HuH-7 (cell line): ENCODE measurements at places on chromosomes 13 and 19.

GRCh38 chr19:932648-933552 is 7.1 kb downstream of the ARID3A start:
- DNase-seq: no peak

DNA sequence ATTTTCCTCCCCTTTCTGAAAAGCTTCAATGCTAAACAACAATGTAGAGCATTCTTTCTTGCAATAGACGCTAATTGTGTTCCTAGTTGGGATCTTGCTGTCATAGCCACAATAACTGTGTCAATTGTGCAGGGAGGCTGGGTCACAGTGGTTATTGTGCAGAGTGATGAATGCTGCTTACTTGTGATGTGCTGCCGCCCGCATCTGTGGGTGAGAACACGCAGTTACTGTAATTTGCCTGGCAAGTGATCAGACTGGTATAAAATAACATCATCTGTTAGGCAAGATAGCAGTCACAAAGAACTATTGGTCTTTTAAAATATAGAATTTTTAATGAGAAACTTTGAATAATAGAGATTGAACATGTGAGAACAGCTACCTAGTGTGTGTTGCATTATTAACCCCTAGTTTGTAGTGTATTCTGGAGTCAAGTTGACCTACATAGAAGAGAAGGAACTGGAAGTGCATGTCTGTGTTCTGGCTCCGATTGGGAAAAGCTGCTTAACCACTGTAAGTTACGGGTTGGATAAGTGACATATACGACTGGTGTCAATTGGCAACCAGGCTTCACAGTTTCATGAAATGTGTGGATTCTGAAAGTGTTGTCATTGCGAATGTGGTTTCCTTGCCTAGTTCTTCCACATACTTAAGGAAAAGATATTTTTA is 43.6 kb downstream of the SLAIN1 start:
- no peak for DNase-seq

DNA sequence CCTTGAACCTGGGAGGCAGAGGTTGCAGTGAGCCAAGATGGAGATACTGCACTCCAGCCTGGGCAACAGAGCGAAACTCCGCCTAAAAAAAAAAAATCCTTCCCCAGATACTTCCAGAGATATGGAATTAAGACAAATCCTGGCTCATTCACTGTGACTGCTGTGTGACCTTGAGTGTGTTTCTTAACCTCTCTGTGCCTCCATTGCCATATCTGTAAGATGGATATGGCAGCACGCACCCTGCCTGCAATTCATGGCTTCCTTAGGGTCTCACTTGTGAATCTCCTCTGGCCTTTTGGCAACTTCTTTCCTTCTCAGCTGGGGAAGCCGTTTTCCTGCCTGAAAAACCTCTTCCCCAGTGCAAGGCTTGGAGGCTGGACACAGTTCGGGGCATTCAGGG is 33.8 kb upstream of the ONECUT3 start:
- no peak for DNase-seq

GRCh38 chr19:2235381-2236063 is 607 bp downstream of the PLEKHJ1 start:
- peak; percentile 40 for DNase-seq

- no peak for DNase-seq
Observed at GRCh38 chr13:109724603-109725002, 61.8 kb downstream of the IRS2 start.

- no peak for DNase-seq
Observed at GRCh38 chr13:63843766-63844699, 2428.4 kb upstream of the PCDH20 start.

GRCh38 chr13:30752201-30752797 is 17.0 kb downstream of the ALOX5AP start:
- DNase-seq: no peak

- peak; percentile 11 for DNase-seq
Observed at GRCh38 chr13:49444524-49445395, 686 bp downstream of the SETDB2 start.

- DNase-seq: no peak
Observed at GRCh38 chr13:20779405-20779804, 5.6 kb upstream of the EEF1AKMT1 start.

GRCh38 chr13:66461021-66461420 is 769.1 kb downstream of the PCDH9 start:
- no peak for DNase-seq

DNA sequence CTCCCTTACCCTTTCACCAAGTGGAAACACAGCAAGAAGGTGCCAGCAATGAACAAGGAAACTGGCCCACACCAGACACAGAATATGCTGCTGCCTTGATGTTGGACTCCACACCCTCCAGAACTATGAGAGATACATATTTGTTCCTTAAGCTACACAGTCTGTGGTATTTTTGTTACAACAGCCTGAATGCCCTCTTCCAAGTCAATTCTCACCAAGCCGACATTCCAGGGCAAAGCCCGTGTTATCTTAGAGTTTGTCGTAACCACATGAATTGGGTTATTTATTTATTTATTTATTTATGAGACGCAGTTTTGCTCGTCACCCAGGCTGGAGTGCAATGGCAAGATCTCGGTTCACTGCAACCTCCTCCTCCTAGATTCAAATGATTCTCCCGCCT is 14.9 kb downstream of the FGF21 start:
- DNase-seq: no peak

GRCh38 chr19:4077800-4078684 is 11.3 kb upstream of the ZBTB7A start:
- DNase-seq: no peak

DNA sequence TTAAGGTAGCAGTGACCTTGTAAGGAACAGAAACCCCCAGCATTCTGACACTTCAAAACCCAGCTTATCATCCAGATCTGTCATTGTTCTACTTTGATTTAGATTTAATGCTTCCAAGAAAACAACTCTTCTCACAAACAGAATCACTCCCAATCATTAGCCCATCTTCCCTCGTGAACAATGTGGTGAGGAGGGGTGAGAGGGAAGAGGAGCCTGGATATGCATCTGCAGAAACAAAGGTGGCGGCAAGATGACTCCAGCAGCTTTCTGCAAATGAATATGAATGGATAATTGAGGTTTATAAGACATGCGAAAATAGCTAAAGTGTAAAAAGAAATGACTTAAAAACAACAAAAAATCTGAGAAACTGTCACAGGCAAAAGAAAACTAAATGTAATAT is 859.9 kb upstream of the SLC10A2 start:
- DNase-seq: no peak

GRCh38 chr19:51301266-51301665 is 10.2 kb upstream of the IGLON5 start:
- no peak for DNase-seq

- DNase-seq: no peak
Observed at GRCh38 chr13:21364357-21364756, 94.7 kb downstream of the ZDHHC20 start.

GRCh38 chr13:47288546-47288945 is 391.7 kb upstream of the HTR2A start:
- DNase-seq: no peak

DNA sequence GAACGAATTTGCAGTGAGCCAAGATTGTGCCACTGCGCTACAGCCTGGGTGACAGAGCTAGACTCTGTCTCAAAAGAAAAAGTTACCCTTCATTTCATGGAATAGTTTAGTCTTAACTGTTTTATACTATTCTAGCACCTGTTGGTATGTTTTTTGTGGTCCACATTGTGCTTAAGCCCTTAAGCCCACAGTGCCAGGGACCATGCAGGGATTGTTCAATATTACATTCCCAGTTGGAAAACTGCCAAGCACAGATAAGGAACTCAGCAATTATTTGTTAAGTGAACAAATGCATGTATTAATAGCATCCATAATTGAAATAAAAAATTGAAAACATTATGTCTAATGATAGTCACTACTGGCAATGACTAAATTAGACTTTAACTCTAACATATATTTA is 193.5 kb downstream of the PCDH17 start:
- DNase-seq: no peak

- no peak for DNase-seq
Observed at GRCh38 chr13:40539576-40540327, 126.7 kb downstream of the FOXO1 start.

GRCh38 chr19:28281676-28282075 is 931.3 kb downstream of the UQCRFS1 start:
- DNase-seq: no peak

GRCh38 chr13:100209857-100210825 is 121.2 kb downstream of the PCCA start:
- no peak for DNase-seq

GRCh38 chr13:29505511-29505910 is 90.0 kb downstream of the SLC7A1 start:
- DNase-seq: no peak

GRCh38 chr19:1068009-1069001 is 1.3 kb downstream of the ARHGAP45 start:
- DNase-seq: no peak

GRCh38 chr19:19106056-19106551 is 32.2 kb downstream of the TMEM161A start:
- no peak for DNase-seq

- no peak for DNase-seq
Observed at GRCh38 chr13:99432609-99433542, 68.4 kb upstream of the TM9SF2 start.

GRCh38 chr19:15934332-15935078 is at the start of gene CYP4F11:
Gene CYP4F11, minus strand, starts transcription at chr19:15934529. Its CDS starts 121 bp downstream, at chr19:15934408.
- no peak for DNase-seq

DNA sequence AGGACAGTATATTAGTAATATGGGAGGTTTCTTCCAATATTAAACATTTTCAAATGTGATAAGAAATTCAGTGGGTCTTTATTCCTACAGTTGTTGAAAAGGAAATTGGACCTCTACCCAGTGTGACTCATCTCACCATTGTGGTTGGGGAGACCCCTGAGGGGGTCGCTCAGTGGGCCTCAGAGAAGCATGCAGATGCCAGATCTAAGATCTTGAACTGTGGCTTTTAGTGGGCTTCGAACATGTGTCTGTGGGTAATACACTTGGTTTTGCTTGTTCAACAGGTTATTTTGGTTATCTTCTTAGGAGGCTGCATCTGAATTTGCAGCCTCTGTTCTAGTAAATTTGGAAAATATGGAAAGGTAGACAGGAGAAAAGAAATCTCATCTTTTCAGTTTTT is 132.3 kb downstream of the PCCA start:
- DNase-seq: no peak

- DNase-seq: no peak
Observed at GRCh38 chr13:35484384-35484783, 7.9 kb upstream of the MAB21L1 start.

- DNase-seq: no peak
Observed at GRCh38 chr13:24997367-24997967, 98.5 kb upstream of the PABPC3 start.

DNA sequence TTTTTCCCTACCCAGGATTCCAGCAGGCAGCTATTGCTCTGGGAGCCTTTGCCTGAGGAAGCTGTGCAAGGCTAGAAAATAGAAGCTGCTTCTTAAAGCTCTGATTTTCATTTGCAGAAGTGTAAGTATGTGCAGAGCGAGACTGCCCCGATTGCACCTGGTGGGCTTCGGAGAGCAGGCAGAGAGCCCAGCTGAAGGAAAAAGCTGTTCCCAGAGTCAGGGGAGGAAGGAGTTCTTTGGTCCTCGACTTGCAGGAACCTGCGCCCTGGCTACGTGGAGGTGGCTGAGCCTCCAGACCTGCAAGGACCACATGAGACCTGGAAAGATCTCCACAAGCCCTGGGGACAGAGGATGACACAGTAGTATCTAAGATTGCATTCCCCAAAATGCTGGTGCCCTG is 235.0 kb upstream of the ARGLU1 start:
- DNase-seq: no peak

DNA sequence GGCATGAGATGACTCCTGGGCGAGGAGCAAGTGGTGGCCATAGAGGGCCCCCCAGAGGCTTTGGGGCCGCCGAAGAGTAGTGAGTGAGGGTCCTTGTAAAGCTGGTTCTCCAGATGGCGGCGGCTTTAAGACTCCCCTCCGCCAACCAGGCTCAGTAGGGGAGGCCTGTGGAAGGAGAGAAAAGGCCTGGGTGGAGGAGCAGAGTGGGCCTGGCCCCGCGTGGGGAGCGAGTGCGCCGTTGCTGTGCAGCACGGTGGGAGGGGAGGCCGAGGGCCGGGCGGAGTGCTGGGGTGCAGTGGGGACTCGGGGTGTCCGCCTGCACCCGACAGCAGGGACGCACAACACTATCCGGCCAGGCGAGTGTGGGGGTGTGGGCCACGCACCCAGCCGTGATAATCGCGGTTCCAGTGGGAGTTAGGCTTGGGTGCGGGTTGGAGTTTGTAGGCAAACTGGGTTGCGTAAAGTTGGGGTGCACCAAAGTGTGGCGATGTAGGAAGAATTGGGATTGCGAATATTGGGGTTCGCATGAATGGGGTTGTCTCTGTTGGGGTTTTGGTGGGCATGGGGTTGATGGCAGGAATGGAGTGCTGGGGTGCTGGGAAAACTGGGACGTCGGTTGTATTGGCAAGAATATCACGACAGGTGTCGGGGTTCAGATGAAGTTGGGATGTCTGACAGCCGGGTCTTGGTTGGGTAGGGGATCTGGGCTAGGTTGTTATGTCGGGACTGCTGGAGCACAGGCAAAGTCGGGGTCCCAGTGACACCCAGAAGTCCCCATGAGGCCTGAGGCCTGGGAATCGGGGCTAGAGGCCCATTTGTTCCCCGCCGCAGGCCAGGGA is 687 bp upstream of the CIRBP start:
- no peak for DNase-seq

GRCh38 chr13:98976941-98977340 is 923 bp downstream of the DOCK9 start:
- DNase-seq: no peak

GRCh38 chr19:46555628-46556280 is 45.4 kb upstream of the CALM3 start:
- DNase-seq: no peak

DNA sequence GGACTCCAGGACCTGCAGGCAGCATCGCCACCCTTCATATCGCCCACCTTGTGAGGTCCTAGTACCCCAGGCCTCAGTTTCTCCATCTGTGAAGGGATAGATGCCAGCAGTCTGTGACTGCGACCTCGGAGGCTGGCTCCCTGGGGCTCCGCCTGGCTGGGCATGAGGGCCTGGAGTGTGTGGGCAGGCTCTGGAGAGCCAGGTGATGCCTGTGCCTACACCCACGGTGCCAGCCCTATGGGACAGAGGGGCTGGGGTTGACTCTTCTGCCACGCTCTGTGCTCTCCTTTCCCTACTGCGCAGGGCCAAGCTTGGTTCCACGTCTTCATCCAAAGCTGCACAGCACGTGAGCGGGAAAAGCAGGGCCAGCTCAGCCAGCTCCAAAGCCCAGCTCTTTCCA is 26.0 kb upstream of the NFIC start:
- DNase-seq: no peak
